Upper lobe of right lung (tissue), 1 donor: ENCODE measurements at places on chromosomes 13 and 19.
A peak's percentile ranks its signal among the peaks of the same experiment; 100 is the strongest.

GRCh38 chr13:77362166-77362565 is 35.3 kb upstream of the MYCBP2 start:
- no peak for DNase-seq

GRCh38 chr19:16945364-16945714 is 56.5 kb downstream of the F2RL3 start:
- no peak for DNase-seq

DNA sequence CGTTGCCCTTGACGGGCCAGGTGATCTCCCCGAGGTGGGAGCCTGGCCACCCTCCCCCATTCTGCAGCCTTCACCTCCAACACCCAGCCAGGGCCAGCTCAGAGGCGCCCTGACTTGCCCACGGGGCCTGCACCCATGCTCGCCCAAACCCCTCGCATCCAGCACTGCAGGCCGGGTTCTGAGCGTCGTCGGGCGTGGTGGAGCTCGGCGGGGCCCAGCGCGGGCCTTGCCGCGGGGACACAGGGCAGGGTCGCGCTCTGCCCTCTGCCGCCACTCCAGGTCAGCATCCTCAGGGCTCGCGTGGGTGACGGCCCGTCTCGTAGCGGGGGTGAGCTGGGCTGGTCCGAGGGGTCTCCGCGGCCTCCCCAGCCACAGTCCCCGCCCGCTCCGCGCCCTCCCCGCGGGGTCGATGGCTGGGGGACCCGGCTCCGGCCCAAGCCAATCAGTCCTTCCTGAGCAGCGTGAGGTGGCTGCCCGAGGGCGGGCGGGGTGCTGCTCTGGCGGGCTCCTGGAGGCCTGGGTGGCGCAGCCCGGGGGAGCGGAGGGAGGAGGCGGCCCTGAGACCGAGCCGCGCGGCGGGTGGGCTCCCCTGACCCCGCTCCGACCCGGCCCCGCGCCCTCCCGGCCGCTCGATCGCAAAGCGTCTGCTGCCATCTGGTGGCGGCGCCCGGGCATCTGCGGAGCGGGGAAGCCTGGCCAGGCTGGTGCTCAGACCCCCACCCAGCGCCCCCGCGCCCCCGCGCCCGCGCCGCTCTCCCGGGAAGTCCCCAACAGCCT is 61.4 kb downstream of the CCNE1 start:
- peak; percentile 75 for DNase-seq

DNA sequence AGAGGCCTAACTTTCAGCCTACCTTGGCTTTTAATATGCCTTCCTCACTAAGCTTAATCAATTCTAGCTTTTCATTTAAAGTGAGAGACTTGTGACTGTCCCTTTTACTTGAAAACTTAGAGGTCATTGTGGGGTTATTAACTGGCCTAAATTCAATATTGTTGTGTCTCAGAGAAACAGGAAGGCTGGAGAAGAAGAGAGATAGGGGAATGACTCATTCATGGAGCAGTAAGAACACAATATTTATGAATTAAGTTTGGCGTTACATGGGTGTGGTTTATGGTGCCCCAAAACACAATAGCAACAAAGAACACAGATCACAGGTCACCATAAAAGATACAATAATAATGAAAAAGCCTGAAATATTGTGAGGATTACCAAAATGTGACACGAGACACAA is 612.1 kb downstream of the TBC1D4 start:
- no peak for DNase-seq

DNA sequence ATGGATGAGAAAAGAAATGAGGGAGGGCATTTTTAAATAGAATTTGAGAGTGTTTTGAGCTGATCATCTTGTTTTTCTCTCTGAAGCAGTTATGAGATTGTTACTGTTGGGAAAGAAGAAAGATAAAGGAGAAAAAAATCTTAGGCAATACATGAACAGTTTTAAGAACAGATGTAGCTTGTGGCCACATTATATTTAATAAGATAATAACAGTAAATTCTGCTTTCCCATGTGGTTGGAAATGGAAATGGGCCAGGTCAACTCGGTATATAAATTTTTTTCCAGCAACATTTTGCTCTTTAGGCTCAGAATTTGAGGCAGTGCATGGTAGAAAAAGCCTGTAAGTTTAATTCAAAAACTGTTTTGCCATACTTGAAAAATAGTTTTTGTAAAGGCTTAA is 118.7 kb downstream of the POSTN start:
- DNase-seq, result no peak

GRCh38 chr13:27172495-27172842 is 858 bp upstream of the USP12 start:
- DNase-seq, result no peak

GRCh38 chr19:14119644-14120496 is 2.3 kb upstream of the PRKACA start:
- DNase-seq, result no peak

DNA sequence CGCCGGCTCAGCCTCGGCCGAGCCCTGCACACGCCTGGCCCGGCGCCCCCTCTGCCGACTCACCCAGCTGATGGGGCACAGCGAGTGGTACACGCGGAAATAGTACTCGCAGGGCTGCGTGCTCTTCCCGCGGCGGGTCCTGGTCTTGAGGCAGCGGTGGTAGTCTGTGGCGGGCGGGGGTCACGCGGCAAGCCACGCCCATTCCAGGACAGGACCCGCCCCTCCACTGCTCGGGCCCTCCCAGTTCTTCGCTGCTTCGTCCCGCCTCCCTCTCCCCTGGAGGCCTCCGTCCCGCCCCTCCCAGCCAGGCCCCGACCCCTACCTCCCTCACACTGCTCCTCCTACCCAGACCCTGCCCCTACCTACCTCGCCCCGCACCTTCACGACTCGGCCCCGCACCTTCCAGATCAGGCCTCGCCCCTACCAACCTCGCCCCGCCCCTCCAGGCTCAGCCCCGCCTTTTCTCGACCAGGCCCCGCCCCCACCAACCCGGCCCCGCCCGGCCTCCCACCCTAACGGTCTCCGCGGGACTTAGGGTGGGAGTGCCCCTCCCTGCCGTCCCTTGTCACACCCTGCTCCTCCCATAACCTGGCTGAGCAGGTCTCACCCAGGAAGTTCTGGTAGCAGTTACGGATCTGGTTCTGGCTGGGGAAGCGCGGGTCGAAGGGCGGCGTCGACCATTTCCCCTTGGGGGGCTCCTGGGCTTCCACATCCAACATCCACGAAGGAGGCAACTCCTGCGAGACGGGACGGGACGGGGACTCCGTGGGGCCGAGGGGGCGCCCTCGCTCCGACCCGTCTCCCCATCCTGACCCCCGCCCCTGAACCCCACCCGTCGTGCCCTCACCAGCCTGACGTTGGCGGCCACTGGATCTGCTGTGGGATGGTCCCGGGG is 469 bp downstream of the COX6B2 start:
- peak; percentile 86 for DNase-seq

GRCh38 chr19:510606-511100 is 3.4 kb downstream of the TPGS1 start:
- peak; percentile 91 for DNase-seq

DNA sequence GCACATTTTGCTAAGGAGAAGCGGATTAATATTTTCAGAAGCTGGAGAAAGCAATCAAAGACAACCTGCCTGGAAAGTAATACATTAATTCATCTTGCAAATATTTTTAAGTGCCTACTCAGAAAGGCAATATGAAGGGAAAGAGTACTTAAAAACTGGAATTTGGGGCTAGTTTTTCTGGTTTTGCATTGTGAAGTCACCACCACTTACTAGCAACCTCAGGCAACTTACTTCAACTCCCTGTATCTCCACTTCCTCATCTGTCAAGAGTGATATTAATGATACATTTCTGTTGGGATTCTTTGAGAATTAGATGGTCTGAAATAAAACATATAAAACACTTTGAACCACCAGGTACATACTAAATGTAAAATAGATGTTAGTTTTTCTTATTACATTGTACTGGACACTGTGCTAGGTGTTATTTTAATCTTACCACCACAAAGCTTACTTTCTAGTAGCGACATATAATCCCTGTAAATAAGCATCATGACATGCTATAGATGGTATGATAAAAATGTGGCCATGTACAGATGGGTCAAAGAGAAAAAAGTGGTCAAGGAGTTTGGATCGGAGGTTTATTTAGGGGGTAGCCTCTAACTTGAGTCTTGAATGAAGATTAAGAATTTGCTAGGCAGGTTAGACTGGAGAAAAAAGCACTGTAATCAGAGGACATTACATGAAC is 101.2 kb downstream of the SPRY2 start:
- no peak for DNase-seq

- DNase-seq, result no peak
These were observed 9.2 kb upstream of the ALOX5AP start for GRCh38 chr13:30726192-30726591.

GRCh38 chr13:89783221-89783755 is 1564.2 kb upstream of the MIR17HG start:
- DNase-seq, result no peak

DNA sequence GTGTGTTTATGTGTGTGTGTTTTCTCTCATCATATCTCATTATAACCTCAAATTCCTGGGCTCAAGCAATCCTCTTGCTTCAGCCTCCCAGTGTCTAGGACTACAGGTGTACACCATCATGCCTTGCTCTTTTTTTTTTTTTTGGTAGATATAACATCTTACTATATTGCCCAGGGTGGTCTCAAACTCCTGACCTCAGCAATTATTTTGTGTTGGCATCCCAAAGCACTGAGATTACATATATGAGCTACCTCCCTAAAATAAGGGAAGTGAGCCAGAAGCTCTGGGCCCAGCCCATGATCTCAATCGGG is 448 bp upstream of the ZNF543 start:
- no peak for DNase-seq

DNA sequence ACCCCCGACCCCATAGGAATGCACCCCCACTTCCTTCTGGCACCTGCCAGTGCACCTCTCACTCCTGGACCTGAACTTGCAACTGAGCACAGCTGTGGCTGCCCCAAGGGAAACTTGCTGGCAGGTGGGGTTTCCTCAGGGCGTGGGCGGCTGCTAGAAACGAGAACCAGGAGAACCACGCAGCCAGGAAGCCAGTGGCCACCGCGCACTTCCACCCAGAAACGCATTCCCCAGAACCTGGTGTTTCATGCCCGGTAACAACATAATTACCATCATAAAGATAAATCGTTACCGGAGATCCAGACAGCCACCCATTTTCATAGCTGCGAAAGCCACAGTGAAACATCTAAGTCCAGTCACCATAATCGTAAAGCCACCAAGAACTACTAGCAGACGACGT is 75.2 kb upstream of the C13orf46 start:
- no peak for DNase-seq

DNA sequence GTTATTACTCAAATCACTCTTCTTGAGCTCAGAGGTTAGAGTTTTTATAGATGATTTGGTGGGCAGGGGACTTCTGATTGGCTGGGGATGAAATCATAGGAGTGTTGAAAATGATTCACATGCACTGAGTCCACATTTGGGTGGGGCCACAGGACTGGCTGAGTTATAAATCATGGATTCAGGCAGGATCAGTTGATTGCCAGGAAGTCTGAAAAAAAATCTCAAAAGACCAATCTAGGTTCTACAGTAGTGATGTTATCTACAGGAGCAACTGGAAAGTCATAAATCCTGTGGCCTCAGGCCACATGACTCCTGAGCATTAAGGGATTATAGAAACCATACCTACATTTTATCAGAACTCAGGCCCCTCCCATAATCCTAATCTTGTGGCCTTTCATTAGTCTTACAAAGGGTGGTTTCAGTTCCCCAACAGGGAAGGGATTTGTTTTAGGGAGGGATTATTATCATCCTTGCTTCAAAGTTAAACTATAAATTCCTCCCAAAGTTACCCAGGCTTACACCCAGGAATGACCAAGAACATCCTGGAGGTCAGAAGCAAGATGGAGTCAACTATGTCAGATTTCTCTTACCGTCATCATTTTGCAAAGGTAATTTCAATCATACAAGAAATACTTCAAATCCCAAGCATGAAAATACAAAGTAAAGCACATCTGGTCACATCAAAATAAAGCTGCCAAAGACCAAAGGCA is 5.6 kb upstream of the CCDC70 start:
- DNase-seq, result no peak

- DNase-seq, result no peak
These were observed 4.3 kb downstream of the PTOV1 start for GRCh38 chr19:49855277-49855675.

DNA sequence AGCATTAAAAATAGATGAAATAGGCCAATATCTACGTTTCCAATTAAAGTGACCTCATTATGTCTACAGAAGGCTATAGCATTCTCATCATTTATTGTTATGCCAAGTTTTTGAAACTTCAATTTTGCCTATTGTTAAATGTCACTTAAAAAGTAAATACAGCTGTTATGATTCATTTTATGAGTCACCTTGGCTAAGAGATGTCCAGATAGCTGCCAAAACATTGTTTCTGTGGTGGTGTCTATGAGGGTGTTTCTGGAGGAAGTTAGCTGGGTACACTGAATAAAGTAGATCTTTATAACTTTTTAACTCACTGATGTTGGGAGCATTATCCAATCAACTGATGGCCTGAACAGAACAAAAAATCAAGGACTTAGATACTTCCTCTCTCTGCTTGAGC is 1209.7 kb upstream of the PCDH9 start:
- DNase-seq, result no peak

- no peak for DNase-seq
These were observed 6.8 kb downstream of the F2RL3 start for GRCh38 chr19:16895467-16896145.

DNA sequence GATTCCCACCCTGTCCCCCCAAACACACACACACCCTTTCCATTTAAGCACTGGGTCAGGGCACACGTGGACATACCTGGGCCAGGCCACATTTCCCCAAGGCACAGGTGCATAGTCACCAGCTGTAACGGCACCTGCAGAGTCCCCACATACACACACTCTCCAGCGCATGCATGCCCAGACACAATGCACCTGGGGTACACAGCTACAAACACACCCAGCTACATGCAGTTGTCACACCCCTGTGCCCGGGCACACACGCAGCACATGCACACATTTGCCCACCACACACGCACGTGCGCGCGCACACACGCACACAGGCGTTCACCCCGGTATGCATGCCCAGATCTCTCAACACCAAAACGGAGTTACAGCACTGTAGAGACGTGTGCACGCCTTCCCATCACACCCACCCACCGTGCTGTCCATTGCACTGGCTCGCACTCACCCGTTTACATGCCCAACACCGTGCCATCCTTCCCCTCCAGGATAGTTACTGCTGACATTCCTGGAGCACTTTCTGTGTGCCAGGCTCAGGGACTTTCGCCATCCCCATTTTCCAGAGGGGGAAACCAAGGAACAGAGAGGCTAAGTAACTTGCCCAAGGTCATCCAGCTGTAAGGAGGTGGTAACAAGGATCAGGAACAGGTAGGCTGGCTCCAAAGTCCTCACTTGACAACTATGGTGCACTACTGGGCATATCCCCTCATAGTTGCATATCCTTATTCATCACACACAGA is 749 bp upstream of the SHANK1 start:
- DNase-seq, result no peak

DNA sequence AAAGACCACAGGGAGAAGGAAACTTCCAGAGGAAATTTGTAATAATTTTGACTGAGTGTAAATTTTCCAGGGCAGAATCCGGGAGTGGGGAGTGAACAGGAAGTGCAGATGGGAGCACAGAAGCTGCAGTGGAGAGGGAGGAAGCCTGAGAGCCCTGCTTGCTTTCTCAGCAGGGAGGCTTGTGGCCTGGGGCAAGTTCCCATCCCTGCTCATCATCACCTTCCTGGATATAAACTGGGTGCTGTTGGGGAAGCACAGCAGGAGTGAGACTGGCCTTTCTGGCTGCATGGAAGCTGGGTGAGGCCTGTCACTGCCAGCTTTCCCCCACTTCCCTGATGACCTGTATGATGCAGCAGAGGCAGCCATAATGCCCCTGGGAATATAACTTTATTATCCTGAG is 532.9 kb downstream of the SLITRK6 start:
- DNase-seq, result no peak
